ENCODE measurements at places on chromosomes 1 and 21.

DNA sequence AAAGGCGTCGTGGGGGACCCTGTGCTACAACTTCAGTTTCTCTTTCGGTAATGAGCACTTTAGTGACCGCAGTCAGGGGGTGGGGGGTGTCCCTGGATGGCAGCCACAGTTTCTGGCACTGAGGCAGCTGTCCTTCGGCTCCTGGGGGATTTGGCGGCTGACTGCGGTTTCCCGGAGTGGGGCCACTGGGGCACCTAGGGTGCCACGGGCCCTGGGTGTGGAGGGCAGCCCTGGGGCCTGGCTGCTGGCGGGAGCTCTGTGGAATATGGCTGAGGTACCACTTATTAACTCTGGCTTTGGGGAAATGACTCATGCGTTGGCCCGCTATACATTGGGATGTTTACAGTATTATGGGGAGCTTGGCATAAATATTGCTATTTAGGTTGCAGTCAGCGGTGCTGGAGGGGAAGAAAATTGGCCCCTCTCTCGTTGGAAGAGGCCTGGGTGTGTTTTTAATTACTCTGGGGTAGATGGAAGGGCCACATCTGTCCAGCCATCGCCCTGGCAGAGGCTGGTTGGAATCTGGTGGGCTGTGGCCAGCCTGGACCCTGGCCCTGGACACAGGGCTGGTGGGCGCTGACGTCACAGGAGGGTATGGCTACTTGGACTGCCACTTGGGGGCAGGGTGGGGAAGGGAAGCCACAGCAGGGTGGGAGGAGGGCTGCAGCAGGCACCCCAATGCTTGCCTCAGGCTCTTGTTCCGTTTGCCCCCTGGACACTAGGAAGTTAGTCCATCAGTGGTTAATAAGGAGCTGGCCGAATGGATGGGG is 2.0 kb downstream of the EPHB2 start:
- no peak for DNase-seq

DNA sequence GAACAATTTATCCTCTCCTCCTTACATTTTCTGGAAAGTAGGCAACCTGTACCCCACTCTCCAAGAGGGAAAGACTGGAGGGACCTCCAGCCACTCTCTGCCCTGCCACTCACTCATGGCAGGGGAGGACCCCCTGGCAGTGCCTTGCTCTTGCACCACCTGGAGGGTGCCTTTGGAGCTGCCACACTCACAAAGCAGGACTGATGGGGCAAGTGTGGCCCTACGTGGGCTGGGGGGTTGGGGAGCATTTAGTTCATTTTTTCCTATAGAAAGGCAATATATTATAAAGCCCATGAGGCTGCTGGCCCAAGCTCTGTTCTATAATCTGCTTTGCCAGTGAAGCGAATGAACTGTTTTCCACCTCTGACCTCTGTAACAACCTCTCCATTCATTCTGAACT is 50.3 kb downstream of the GPR161 start:
- no peak for DNase-seq

DNA sequence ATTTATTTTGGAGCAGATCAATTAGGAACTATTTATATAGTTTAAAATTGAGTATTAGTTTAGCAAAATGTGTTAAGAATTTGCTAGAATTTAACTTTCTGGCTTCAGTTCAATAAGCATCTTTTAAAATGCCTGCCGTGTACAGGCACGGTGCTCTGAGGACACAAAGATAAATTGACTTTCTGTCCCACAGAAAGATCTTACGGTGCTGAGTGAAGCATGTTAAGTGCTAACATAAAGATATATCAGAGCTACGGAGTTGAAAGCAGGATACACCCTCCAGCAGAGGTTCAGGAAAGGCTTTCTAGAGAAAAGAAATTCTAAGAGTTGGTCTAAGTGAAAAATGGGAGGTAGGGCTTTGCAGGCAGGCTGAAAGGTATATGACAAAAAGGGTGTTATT is 305.4 kb downstream of the GRIK1 start:
- DNase-seq = no peak

DNA sequence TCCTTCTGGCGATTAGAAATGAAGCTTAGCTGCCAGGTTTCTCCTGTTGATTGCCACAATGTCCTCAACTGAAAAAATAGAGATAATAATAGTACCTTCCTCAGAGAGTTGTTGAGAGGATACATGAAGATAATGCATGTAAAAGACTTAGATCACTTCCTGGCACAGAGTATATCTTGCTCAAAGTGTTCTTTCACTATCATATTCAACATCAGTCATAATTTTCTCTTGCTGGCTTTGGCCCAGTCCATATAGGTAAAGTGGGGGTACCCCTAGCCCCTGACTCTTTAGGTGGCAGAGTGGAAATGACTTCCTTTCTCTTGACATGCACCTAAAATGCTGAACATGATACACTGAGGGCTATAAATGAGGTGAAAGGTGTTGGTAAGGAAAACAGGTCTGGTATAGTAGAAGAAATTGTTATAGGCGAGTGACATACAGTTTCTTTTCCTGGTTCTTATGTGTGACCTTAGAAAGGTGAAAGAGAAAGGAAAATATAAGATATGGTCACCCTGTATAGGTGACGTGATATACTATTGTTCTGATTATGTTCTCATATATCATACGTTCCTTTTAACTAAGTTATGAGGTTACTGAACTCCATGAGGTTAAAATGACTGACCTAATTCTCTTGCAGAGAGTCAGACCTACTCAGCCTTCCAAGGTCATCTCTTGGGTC is 209.9 kb upstream of the DEPDC1 start:
- no peak for DNase-seq

GRCh38 chr1:61583703-61584102 is 141.2 kb downstream of the TM2D1 start:
- DNase-seq = no peak

DNA sequence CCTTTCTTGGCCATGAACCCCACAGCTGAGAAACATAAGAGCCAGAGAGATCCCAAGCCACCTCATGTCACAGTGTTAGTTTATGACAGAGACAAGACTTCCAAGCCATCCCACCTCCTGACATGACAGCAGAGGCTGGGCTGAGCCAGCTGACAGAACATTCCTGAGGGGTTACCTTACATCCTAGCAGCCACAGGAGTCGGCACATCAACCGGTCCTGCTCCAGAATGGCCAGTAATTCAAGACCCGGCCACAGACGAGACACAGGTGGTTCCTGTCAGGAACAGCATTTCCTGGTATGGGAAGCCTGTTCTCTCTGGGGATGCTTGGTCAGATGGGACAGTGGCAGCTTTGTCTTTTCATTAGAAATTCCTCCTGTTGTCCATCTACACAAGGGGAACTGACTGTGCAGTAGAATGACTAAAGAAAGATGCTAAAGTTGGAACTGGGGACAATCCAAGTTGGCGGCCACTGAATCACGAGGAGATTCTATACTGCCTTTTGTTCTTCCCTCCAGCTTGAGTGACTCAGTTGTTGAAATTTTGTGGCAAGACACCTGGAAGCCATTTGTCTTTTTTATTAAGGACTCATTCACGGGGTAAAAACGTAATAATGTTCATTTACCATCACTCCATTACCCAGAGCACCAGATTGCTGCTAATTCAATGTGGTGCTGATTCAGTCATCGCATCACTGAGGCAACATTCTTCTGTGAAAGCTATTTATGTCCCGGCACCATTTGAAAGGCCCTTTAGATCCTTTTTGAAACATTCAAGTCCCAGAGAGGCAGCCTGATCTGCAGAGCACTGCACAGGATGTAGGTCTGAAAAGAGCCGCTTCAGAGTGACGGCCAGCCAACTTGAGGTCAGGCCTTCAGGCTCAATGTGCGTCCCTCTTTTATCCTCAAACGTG is 37.2 kb upstream of the NPL start:
- DNase-seq = peak; percentile 79

DNA sequence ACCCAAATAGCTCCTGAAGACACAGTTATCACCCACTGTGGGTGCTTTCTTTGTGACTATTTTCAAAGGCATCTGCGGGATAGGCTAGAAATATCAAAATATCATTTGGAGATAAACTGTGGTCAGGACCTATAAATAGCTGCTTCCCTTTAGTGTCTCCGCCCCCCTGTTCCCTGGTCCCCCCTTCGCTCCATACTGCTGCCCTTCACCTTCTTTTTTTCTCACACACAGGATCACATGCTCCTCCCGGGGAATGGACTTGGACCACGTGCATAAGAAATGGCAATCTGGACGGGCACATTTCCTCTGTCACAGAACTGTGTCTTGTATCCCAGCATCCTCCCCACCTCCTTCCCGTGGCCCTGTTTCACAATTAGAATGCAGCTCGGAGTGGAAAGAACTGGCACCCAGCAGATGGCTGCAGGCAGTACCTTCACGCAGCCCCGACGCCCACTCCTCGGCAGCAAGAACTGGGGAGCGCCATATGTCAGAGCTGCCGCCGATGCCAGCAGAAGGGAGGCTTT is 68.8 kb upstream of the SSX2IP start:
- DNase-seq = no peak

DNA sequence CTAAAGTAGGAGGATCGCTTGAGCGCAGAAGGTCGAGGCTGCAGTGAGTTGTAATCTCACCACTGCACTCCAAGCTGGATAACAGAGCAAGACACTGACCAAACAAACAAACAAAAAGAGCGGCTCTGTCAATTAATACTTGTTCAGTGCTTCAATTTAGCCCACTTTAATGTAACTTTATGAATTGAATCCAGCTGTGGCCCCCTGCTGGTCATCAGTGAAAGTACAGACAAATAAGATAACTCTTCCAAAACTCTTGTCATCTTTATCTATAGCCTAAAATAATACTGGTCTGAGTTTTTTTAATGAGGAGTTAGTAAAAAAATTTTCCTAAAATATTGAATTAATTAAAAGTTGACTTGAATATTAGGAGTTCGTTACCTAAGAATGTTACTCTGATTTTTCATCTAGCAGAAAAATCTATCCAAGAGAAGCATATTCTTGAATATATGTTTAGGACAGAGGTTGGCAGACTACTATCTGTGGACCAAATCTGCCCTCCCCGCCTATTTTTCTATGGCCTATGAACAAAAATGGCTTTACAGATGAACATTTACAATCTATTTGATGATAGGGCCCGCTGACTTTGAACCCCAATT is 26.1 kb downstream of the ATP5PF start:
- peak; percentile 15 for DNase-seq

GRCh38 chr1:89910780-89911179 is 84.1 kb upstream of the ZNF326 start:
- DNase-seq = peak; percentile 52

DNA sequence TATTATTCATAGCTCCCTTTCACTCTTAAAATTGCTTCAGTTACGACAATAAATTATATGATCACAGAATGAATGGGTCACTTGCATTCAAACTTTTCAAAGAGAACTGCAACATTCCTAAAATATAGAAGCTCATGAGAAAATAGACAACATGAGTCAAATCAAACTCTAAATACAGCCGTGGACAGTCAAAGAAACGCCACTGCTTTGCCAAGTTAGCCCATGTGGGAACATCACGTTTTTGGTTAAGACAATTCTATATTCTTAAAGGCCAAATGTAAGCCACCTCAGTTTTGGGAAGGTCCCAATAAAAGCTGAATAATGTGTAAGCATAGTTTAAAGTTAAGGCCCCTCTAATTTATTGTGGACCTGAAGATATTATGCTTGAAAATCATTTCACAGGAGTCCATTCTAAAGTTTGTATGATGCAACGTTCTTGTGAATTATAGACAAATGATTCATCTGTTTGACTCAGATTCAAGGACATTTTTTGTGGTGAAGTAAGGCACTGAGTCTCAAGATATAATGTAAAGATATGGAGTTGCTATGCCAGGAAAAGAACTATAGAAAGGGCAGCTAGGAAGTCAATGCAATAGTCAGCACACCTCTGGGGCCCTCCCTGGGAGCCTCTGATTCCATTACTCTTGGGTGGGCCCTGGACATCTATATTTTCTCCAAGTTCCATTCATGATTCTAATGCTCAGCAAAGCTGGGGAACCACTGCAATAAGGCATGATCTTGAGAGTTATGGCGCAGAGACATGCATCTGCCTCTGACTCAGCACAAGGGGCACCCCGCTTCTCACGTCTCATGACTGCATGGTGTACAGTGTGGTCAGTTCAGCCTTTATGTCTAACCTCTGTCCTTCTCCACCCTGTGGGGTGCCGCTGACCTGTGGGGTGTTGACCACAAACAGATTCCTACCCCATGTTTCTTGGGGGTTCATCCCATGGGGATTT is 33.9 kb downstream of the ETS2 start:
- no peak for DNase-seq

All from renal pelvis (tissue), 12 donors.